ENCODE measurements at places on chromosomes 1 and 21.

DNA sequence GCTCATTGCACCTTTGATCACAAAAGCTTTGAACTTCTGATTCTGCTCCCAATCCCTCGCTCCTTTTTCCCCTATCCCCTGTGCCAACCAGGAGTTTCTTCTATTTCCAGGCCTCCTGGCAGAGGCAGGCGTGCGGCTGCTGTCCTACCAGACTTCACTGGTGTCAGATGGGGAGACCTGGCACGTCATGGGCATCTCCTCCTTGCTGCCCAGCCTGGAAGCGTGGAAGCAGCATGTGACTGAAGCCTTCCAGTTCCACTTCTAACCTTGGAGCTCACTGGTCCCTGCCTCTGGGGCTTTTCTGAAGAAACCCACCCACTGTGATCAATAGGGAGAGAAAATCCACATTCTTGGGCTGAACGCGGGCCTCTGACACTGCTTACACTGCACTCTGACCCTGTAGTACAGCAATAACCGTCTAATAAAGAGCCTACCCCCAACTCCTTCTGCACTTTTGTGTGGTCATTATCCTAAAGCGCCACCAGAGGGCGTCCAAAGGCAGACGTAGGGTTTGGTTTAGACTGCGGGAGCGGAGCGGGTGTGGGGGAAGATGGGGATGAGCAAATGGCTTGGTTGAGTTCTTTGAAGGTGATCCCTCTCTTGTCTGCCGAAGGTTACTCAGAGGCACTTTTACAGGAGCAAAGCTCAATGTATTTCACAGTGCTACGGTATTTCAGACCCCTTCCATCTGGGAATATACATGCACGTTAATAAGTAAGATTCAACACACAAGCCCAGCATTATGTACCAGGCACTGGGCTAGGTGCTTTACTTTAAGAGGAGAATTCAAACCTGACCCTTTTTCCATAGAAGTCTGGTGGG, 24.7 kb downstream of the HMGCS2 start:
- DNase-seq: peak; percentile 43

- no peak for DNase-seq
Measured at GRCh38 chr1:33328817-33329216, 7.9 kb upstream of the A3GALT2 start.

DNA sequence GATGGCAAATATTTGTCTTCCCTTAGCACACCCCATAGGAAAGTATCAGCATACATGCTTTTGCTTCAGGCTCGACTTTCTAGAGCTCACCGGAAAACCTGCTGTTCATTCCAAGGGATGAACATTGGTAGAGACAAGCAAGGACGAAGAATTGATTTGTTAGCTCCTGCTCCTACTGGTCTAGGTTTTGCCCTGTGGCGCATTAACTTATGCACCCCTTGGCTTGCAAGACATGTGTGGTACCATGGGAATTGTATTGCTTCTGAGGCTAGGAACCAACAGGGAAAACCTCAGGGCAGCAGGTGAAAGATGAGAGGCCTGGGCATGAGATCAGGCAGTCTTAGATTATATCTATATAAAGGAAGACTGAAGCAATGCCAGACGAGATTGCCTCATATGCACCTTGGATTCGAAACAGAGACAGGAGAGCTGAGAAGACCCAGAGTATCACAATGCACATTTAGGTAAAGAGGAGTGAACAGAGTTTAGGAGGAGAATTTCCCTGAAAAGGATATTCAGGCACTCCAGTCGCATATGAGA, 771.2 kb upstream of the B3GALT2 start:
- DNase-seq: no peak

DNA sequence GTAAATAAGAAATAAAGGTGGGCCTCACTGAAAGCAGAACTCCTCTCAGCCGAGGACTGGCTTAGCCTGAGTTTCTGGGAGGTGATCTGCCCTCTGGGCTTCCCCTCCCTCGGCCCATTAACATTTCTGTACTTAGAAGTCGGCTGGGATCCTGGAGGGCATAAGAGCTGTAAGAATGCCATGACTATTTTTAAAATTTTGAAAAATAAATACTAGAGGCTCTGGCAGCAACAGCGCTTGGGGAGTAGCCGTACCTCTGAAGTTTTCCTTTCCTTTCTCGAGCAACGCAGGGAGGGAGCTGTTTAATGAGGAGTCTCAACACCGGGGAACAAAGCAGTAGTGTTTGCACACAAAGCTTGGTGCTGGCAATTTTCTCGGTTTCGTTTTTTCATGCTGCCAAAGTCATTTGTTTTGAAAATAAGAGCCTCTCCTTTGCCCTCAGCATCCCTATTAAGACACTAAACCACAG, 498.7 kb downstream of the SMYD3 start:
- peak; percentile 20 for DNase-seq

GRCh38 chr1:7667625-7668218, 103.4 kb upstream of the VAMP3 start:
- peak; percentile 84 for DNase-seq

- no peak for DNase-seq
Measured at GRCh38 chr1:54300401-54300800, 100.4 kb downstream of the MRPL37 start.

GRCh38 chr1:200558866-200559459, 61.6 kb downstream of the KIF14 start:
- DNase-seq: no peak

- no peak for DNase-seq
Measured at GRCh38 chr1:2104621-2105427, 54.6 kb downstream of the PRKCZ start.
